ENCODE measurements at places on chromosomes 6 and 20.

GRCh38 chr20:998231-998830 lies 3.8 kb downstream of the RSPO4 start:
- no peak for DNase-seq

DNA sequence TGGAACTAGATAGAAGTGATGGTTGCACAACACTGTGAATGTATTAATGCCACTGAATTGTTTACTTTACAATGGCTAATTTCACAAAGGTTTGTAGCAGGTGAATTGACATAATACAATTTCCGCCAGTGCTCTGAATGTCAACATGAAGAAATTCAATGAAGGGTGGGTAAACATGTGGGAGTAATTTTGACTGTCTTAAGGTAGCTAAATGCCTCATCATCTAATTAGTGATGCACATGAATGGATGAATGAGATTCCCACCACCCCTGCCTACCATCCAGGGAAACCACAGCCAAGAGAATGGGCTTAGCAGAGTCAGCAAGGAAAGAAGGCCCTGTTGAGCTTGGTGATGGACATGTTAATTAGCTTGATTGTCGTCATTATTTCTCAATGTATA lies 275.3 kb downstream of the ALDH8A1 start:
- no peak for DNase-seq

DNA sequence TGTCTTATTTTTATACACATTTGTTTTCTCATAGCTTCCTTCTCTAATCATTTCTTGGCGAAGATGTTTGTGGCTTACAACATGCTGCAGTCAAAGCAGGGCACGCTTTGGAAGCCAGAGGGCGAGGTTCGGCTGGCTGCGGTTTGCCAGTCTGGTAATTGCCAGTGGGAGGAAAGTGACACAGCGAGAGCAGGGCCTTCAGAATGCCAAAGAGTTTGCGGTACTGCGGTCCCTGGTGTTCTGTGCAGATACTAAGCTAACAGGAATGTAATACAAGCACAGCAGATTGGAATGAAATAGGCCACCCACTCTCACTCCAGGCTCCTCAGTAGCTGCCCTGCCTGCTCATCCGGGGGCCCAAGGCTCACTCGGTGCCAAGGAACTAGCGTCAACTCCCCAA lies 58.7 kb upstream of the TGM3 start:
- no peak for DNase-seq

DNA sequence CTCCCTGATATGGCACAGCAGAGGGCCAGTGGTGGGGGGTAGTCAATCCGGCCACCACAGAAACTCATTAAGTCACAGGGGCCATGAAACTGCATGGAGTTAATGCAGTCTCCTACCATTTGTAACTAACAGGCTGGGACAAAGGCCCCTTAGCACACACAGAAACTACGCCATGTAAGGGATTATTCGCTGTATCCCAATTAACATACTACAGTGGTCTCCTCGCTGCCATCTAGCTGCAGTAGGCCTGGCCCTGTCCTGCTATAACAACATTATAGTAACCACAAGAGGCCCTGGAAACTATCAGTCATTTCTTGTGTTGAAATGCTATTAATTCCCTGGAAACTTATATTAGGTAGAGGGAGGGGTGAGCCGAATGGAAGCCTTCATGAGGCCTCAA lies 72.3 kb upstream of the CCN2 start:
- DNase-seq: no peak

DNA sequence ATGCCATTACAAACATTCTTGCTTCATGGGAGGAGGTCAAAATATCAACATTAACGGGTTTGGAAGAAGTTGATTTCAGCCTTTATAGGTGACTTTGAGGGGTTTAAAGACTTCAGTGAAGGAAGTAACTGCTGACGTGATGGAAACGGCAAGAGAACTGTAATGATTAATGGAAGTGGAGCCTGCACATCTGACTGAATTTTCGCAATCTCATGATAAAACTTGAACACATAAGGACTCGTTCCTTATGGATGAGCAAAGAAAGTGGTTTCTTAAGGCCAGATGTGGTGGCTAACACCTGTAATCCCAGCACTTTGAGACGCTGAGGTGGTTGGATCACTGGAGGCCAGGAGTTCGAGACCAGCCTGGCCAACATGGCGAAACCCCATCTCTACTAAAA lies 226.1 kb downstream of the BCAS1 start:
- no peak for DNase-seq

- DNase-seq: no peak
Measured at GRCh38 chr20:17936286-17936760, 32.3 kb downstream of the SNX5 start.

GRCh38 chr20:9280666-9281065 lies 211.8 kb downstream of the PLCB4 start:
- no peak for DNase-seq

- DNase-seq: no peak
Measured at GRCh38 chr6:39056191-39056590, 7.6 kb downstream of the GLP1R start.

DNA sequence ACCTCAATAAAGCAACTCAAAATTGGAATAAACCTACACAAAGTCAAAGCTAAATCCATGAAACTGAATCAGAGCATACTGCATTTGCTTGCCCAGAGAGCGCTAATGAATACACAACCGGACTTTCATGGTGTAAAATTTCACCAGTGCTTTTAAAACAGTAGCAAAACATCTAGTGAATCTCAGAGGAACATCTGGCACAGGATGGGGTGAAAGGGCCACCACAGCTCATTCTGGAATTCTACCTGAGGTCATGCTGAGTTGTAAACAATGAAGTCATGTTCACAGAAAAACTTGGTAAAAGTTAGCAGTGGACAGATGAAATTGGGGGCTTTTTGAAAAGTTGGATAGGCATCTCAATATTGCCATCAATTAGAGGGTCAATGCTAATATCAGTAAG lies 125.6 kb upstream of the STXBP5 start:
- DNase-seq: no peak

- no peak for DNase-seq
Measured at GRCh38 chr6:76633259-76633658, 560.8 kb upstream of the IMPG1 start.

DNA sequence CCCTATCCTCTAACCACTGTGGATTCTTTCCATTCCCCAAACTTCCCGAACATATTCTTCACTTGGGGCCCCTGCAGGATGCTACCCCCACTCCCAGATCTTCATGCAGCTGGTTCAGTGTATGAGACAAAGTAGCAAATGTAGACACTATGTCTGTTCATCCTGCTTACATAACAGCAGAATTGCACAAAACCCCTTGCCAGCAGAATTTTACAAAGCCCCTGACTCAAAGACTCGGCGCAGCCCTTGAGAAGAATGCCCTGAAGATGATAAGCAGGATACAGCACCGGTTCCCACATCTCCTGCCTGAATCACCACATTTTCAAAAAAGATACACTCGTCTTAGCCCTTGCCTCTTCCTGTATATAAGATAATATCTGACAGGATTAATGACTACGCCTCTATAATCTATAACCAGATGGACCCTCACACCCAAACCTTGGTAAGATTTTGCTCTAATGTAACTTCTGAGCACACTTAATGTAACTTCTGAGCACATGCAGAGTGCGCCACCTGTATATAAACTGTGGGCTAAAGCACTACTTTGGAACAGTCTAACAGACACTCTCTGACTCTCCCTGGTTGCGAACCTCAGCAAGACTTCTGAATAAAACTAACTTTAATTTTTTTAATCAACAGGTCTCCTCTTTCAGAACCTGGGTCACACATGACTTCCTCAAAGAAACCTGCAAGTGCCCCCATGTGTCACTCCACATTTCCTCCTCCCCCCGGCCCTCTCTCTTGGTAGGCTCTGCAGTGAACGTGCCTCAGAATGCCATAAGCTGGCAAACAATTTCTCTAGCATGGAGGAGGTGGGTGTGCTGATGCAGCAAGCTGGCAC lies 28.7 kb downstream of the RALGAPA2 start:
- no peak for DNase-seq

All from stimulated activated CD4-positive, alpha-beta T cell treated with anti-CD3 and anti-CD28 coated beads, Interleukin-1b, Interleukin-23, amount 100 ng/mL, for 4 hours (primary cell).